ENCODE measurements at places on chromosomes 4 and X. TPM values are rescaled to one million over a fixed set of nuclear protein-coding genes. Genes with fewer than 3 reads are reported as not detected.
A peak's percentile ranks its signal among the peaks of the same experiment; 100 is the strongest.

The F11 gene
- not detected for total RNA-seq

- DNase-seq = no peak
Measured at GRCh38 chrX:54093159-54093558, 48.9 kb upstream of the PHF8 start.

GRCh38 chr4:153081693-153082092 lies 122.5 kb upstream of the TRIM2 start:
- no peak for DNase-seq

DNA sequence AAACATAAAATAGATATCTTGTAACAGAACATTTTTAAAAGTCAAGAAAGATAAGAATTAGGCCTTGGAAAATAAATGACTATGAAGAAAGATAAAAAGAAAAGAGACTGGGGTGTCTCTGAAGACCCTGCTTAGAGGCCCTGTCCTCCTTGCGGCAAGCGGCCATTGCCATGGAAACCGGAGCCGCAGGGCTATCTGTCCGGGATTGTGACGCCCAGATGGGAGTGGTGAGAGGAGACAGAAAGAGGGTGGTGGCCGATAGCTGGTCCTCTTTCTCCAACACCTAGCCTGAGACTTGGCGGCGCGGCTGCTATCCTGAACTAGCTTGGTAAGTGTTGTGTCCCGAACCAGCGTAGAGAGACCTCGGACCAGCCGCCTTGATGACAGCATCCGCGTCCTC lies at the start of gene DUSP21:
DUSP21 (plus strand) TSS at position 269 of the 400 bp plus-strand sequence; CDS start at position 381, 112 bp downstream.
- DNase-seq = no peak

The AGTR2 gene
- not detected for total RNA-seq

The GPR78 gene
- not detected for total RNA-seq

- peak; percentile 47 for DNase-seq
Measured at GRCh38 chr4:83644677-83645659, 109.1 kb downstream of the GPAT3 start.

DNA sequence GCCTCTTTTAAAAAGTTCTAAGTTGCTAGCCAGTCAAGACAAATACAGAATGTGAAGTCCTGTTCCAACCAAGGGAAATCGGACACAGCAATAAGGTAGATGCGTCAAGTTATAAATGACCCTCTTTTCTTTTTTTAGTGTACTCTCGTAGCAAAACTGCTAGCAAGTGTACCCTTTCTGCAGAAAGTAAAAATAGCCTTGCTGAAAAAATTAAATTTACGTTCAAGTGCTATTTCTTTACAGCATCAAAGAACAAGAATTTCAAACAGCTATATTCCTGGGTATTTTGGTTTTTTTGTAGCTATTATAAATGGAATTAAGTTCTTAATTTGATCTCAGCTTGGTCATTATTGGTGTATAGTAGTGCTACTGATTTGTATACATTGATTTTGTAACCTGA lies 119.2 kb downstream of the NAA11 start:
- DNase-seq = no peak

The ATOH1 gene
- not detected for total RNA-seq

DNA sequence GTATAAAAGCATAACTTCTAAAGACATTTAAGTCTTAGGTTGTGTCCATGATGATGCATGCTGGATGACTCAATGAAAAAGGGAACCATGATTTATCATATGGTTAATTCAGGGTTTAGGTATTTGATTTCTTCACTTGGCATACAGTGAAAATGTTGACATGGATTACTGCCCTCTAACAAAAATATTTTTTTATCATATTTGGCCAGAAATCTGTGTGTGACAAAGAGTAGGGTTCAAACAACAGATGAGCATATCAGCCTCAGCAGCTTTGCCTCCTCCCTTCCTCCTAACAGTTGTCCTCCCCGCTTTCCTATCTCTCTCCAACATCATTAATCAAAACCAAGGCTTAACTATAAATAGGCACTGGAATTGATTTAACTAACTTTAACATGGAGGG lies 46.3 kb downstream of the ARHGAP6 start:
- DNase-seq = no peak

- DNase-seq = no peak
Measured at GRCh38 chrX:151397741-151398070, 700 bp downstream of the VMA21 start.

GRCh38 chr4:26857278-26858034 lies 3.2 kb upstream of the STIM2 start:
- DNase-seq = peak; percentile 93

GRCh38 chrX:101450085-101450484 lies 35.2 kb upstream of the ARMCX4 start:
- no peak for DNase-seq

DNA sequence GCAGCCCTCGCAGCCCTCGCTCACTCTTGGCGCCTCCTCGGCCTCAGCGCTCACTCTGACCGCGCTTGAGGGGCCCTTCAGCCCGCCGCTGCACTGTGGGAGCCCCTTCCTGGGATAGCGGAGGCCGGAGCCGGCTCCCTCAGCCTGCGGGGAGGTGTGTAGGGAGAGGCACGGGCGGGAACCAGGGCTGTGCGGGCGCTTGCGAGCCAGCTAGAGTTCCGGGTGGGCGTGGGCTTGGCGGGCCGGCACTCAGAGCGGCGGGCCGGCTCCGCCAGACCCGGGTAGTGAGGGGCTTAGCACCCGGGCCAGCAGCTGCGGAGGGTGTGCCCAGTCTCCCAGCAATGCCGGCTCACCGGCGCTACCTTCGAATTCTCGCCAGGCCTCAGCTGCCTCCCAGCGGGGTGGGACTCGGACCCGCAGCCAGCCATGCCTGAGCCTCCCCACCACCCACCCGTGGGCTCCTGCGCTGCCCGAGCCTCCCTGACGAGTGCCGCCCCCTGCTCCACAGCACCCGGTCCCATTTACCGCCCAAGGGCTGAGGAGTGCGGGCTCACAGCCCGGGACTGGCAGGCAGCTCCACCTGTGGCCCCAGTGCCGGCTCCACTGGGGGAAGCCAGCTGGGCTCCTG lies 1.4 kb upstream of the AADAT start:
- no peak for DNase-seq

The SASH3 gene
- 231 TPM for total RNA-seq

GRCh38 chr4:145277011-145277410 lies 96.6 kb upstream of the OTUD4 start:
- DNase-seq = no peak

The POLN gene
- total RNA-seq = 5.5 TPM

The KCND1 gene
- 5.5 TPM for total RNA-seq

DNA sequence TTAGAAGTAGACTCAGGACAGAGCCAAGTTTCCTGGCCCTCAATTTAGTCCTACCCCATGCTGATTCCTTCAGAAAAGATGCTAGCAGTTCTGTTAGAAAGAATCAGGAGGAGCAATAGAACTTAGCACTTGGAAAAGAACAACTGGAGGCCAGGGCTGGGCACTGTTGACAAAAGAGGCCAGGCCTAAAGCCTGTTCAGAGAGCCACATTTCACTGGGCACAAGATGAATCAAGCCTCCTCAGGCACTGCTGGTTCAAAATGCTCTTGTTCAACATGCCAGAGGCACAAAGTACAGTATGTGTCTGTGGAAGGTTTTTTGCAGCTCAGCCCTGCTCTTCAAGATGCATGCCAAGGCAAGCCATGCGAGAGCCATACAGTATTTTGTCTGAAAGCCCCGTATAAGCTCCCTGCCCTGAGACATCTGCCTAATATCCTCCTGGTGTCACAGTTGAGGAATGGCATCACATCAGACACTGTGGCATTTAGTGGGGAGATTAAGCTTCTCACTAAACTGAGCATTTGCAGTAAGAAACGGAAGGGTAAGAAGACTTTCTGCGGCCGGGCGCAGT lies 53.7 kb downstream of the RASL11B start:
- no peak for DNase-seq

DNA sequence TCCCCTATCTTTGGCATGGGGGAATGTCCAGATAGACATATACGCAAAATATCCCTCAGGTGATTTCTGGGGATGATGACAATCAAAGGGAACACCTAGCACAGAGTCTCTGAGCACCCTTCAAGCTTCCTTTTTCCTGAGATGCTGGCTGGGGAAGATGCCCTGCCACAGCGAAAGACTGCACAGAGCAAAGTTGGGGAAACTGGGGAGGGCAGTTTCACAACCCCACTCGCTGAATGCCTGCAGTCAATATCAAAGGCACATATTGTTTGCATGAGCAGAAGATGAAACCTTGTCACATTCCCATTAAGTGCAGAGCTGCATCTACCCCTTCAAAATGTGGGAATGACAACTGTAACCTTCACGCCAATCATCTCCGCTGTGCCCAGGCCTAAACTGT lies 2.6 kb downstream of the GPC4 start:
- DNase-seq = no peak

The DCAF12L1 gene
- not detected for total RNA-seq

GRCh38 chr4:164606478-164606877 lies 147.5 kb upstream of the SMIM31 start:
- DNase-seq = no peak

DNA sequence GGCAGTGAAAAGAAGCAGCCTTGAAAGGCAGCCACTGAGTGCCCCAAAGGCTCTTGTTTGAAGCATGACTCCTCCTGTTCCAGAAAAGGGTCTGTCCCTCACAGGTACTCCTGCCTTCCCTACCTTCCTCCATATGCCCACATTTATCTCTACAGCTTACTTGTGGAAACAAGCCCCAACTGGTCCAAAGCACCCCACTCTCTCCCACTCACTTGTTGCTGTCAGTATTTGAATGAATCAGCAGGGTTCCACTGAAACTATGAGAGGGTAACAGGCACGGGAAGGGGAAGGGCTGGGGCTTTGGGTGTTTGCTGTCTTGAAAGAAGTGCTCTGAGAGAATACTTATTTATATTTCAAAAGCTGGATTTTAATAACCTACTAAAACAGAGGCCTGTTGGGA lies 34.9 kb downstream of the GPR143 start:
- DNase-seq = no peak

DNA sequence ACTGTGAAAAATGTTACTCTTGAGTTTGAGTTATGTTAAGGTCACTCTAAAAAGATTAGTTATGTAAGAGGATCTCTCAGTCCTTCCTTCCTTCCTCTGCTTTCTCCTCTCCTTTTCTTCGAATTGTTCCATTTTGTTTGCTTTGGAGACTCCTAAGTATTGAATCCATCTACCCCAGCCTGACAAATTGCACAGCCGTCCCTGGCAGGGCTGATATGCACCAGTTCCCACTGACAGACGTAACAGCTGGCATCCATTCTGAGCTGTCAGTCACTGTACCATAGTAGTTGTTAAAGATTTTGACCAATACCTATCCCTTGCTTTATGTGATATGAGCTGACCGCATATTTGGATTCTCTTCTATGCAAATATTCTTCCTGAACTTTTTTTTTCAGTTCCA lies 210.7 kb upstream of the IGFBP7 start:
- no peak for DNase-seq

The ENPEP gene
- total RNA-seq = 0.54 TPM

DNA sequence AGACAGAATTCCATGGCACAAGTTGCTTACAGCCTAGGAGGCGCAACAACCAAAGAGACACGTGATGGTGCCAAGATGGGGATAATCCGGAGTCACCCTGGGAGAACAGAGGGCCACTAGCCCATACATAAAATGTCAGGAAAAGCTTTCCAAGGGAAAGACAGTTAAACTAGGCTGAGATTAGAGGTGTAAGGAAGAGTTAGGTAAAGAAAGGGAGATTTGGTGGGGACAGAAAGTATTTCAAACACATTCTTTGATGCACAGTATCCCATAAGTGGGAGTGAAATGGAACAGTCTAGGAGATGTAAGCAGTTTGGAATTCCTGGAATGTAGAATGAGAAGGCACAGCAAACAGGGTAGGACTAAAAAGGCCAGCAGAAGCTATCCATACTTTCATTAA lies 860.9 kb upstream of the LCORL start:
- DNase-seq = no peak

DNA sequence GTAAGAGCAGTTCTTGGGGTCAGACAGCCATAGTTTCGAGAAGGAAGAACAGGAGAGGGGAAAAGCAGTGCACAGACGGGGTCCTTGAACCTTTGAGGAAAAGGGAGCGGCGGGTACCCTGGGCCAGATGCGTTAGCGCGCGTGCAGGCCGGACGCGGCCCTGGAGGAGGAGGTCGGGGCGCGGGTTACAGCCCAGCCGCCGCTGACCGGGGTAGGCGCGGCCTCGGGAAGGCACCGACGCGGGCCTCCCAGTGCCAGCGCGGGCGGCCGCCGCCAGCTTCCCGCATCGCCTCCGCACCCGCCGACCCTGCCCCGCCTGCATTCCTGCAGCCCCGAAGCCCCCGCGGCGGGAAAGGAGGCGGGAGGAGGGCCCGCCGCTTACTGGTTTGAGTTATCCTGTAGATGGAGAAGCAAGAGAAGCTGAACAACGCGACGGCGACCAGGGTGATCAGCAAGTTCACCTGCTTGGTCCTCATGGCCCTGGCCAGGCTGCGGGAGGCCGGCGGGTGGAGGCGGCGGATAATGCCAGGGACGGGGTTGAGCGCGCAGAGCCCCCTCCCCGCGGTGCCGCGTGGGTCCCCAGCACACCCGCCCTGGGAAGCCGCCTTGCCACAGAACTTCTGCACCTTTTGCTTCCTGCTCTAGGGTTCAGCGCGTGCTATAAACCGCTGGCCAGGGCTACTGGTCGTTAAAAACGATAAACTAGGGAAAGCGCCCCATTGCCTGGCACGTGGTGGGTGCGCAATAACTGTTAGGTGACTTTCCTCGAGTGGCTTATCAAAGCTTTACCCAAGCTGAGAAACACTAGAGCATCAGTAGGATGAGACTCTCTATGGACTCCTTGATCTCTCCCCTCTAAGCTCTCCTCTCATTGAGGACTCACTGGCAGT lies at the start of gene MGAT4D:
MGAT4D (minus strand) TSS at position 547 of the 890 bp plus-strand sequence; CDS start at position 476, 71 bp downstream.
- no peak for DNase-seq

The ETNPPL gene
- not detected for total RNA-seq

DNA sequence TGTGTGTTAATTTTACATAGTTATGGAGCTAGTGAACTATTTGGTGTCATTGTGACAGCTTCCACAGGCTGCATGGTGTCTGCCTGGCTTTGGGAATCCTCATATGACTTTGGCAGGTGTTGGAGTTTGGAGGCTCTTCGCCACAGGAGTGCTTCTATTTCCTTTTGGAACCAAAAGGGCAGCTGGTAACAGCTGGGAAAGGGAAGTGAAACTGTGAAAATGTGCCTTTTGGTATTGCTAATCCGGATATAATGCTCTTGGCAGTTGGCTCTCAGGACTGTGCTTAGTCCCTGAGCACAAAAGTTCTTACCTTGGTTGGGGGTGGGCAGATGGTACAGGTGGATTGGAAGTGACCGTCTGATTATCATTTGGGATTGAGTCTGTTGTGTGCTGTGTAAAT lies 18.1 kb downstream of the OFD1 start:
- no peak for DNase-seq

- no peak for DNase-seq
Measured at GRCh38 chr4:175905925-175906324, 93.9 kb upstream of the GPM6A start.

The SPANXA2 gene
- not detected for total RNA-seq

The PLXNA3 gene
- total RNA-seq = 48.5 TPM

The OCRL gene
- total RNA-seq = 0.91 TPM

The LRBA gene
- 59.2 TPM for total RNA-seq

- DNase-seq = peak; percentile 43
Measured at GRCh38 chrX:153794897-153795816, 689 bp downstream of the SSR4 start.

The CYP2U1 gene
- 2.1 TPM for total RNA-seq

The PTPN13 gene
- 0.37 TPM for total RNA-seq

Data from activated CD8-positive, alpha-beta memory T cell treated with anti-CD3 and anti-CD28 coated beads, Interleukin-2, amount 10 ng/mL, durations not matched to agents 7 days and 5 days (primary cell).